Stimulated activated CD4-positive, alpha-beta T cell treated with anti-CD3 and anti-CD28 coated beads, TNF-alpha, amount 100 ng/mL, for 24 hours (primary cell): ENCODE measurements at places on chromosomes 6 and 20.

GRCh38 chr6:69784595-69785377, 12.0 kb downstream of the LMBRD1 start:
- no peak for DNase-seq

DNA sequence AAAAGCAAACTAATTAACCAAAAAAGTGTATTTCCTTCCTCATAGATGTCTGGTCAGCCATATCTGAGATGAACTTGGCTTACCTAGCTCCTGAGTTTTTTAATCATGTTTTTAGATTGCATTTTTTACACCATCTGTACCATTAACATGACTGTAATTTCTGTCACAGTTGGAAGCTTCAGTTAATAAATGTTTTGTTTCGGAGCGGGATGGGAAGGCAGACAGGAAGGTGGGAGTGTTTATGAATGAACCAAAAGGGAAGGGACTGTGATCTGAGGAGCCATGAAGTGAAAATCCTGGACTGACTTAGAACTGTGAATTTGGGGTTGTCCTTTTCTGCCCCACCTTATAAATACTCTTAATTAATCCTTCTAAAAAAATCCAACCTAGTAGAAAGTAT, 445.6 kb upstream of the SOX4 start:
- DNase-seq, result no peak

- no peak for DNase-seq
Observed at GRCh38 chr6:128600397-128600951, 80.1 kb upstream of the PTPRK start.

GRCh38 chr6:163248051-163248450, 166.5 kb upstream of the QKI start:
- no peak for DNase-seq

- no peak for DNase-seq
Observed at GRCh38 chr6:126481319-126481718, 141.4 kb downstream of the CENPW start.

DNA sequence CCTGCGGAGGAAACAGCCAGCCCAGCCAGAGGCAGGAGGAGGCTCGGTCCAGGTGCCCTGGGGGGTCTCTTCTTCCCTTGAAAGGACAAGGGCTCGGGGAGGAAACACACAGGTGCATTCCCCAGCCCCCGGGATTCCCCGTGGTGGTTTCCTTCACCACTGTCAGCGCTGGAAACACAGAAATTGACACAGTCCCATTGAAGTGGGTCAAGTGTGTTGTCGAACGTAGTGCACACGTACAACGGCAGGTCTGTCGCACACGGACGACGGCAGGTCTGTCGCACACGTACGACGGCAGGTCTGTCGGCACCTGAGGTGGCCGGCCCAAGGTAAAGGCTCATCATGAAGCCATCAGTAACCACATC, 80.9 kb downstream of the DLL1 start:
- DNase-seq, result no peak

DNA sequence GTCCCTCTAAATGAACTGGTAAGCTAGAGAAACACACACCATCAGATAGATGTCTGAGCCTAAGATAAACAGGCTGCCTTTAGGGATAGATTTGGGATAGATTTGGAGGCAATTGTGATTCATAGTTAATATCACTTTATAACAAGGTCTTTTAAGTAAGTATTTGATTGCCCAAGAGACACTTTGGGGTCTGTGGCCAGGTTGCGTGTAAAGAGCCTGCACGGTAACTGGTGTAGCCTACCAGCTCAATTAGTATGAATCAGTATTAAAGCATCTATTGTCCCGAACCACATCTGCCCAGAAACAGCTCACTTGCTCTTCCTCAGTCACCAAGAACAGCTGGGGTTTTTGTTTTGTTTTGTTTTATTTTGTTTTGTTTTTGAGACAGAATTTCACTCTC, 193.3 kb downstream of the SASH1 start:
- DNase-seq, result no peak

GRCh38 chr20:53379014-53379832, 214.4 kb downstream of the ZNF217 start:
- DNase-seq, result no peak

- DNase-seq, result no peak
Observed at GRCh38 chr6:28777147-28777461, 146.7 kb downstream of the TRIM27 start.

DNA sequence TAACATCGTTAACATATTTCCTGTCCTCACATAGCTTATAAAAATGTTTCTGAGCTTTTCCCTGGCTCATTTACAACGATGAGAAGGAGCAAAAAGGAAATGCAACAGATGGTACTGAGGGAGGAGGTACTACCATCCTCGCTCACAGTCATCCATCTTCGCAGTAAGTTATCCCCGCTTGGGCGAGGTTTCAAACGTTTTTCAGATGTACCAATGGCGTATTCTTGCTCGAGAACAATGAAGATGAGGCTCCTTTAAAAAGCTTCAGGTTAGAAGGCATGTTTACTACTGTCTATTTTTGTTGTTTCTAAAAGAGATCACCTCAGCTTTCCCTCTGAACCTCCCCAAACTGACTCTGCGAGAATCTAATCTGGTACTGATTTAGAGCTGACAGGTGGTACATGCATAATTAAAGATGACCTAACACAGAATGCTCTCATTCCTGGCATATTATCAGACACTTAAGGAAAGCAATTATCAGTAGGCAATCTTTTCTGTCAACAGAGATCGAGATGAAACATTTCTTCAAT, 178.7 kb downstream of the GJA10 start:
- DNase-seq, result no peak

GRCh38 chr6:70131528-70131927, 171.4 kb downstream of the COL9A1 start:
- DNase-seq, result no peak

- no peak for DNase-seq
Observed at GRCh38 chr6:10300071-10300470, 114.8 kb downstream of the TFAP2A start.

DNA sequence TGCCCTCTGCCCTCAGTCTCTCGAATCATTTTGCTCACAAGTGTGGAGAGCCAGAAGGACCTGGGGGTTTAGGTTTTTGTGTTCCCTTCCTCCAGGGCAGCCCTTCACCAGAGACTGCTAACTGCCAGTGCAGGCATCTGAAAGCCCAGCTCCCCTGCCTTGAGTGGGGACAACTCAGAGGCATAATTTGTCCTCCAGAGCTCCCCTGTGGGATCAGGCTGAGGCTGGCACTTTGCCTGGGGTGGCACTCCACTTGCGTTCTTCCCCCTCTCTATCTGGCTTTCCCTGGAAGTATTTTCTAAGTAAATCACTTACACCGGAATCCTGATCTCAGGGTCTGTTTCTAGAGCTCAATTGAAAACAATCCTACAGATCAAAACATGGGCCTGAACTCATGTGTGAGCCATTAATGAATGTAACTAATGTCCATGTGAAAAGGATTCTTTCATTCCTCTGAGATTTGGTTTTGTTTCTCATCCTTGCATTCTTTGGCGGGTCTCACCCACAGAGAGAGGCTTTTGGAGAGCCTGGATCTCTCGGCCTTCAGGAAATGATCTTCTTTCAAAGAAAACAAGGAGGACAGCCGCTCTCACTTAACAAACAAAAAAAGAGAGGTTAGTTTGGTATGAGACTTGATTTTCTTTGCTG, 125.7 kb upstream of the RIPOR2 start:
- DNase-seq, result no peak

- DNase-seq, result no peak
Observed at GRCh38 chr6:12099623-12100338, 87.7 kb downstream of the HIVEP1 start.

DNA sequence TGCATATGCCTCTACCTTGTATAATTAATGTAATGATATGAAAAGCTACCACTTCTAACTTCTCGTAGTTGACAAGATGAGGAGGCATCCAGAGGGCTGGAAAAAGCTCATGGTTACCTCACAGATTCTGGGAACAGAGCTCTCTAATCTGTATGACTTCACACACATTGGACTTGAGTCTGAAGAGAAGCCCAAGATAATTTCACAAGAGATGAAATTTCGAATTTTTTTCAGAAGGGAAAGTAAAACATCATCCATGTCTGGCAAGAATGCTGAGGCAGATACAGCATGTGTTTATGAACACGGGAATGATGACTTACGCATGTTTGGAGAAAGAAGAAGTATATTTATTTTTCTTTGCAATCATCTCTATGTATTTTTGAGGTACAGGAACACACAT, 141.8 kb upstream of the TENT5A start:
- DNase-seq, result no peak

DNA sequence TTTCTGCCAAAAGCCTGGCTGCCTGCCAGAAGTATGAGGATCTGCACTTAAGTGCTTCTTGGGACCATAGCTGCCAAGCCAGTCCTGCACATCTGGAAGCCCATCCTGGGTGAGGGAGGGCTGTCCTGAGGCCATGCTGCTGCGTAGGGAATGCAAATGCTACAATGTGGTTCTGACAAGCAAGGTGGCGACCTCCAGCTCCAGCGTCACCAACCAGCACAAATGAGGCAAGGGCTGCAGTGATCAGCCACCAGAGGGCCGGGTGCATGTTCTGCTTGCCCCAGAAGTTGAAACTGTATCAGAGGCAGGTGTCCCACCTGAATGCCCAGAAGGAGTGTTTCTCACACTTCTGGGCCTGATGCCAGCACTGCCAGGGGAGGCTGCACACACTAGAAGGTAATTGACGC, 99.1 kb upstream of the KCNQ5 start:
- DNase-seq, result no peak

DNA sequence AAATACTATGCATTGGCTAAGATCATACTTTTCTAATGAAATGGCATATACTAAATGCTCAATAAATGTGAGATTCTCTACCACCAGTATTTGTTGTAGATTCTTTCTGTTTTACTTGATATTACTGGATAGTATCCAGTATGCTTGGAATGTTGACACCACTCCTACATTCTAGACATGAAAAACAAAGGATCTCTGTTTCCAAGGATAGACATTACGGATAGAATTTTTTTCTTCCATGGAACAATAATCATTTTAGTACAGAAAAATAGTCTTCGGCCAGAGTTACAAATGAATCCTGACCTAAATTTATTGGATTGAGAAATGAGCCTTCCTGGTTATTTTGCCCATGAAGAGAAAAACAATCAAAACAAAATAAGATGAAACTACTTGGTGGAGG, 258.2 kb upstream of the NT5E start:
- no peak for DNase-seq

- DNase-seq, result no peak
Observed at GRCh38 chr20:48178633-48179032, 393.4 kb upstream of the SULF2 start.

- no peak for DNase-seq
Observed at GRCh38 chr6:147226163-147226724, 22.0 kb downstream of the STXBP5 start.

- DNase-seq, result no peak
Observed at GRCh38 chr6:35468980-35469750, 964 bp downstream of the RPL10A start.

GRCh38 chr20:35709259-35709658, 10.1 kb downstream of the ROMO1 start:
- no peak for DNase-seq

- DNase-seq, result no peak
Observed at GRCh38 chr20:5171790-5172164, 45.0 kb downstream of the CDS2 start.

DNA sequence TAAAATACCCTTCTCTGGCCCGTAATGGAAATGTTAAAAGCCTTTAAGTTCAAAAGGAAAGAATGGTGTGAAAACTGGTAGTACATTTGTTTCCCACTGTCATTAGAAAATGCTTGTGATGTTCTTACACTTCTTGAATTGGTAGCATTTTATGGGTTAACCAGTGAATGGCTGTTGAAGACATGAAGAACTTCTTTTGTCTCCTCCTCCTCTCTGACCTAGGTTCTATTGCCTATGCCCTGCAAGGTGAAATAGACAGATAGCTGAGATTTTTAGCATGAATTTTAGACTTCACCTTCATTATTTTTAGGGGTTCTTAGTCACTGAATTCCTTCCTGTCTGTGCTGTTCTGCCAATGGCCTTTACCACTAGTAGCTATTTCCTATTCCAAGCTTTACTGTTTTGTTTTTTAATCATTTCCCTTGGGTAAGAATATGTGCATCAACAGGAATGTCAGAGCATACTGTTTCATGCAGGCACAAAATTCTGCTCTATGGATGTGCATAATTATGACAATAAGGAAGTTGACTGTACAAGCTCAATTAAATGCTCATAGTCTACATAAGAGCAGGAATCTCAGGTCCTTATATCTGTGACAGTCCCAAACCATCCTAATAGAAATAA, 4.9 kb downstream of the TNFAIP3 start:
- no peak for DNase-seq

DNA sequence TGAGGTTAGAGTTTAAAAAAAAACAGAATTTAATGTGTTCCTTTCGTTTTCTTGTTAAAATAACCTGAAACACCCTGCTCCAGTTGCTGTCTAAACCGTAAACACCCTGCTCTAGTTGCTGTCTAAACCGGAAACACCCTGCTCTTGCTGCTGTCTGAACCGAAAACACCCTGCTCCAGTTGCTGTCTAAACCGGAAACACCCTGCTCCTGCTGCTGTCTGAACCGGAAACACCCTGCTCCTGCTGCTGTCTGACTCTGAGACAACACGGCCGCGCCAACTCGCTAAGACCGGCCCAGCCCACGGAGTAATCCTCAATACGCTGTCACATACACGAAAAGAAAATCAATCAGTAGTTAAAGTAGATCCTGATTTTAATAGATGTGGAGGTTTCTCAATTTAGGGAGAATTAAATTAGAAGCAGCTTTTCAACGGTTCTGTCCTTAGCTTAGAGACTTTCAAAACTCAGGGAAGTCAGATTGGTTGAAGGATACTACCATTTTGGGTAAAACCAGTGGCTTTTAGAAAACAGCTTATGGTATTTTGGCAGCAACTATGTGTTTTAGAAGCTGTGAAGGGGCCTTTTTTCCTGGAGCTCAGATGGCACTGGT, 98.3 kb downstream of the RAMACL start:
- peak; percentile 49 for DNase-seq

- DNase-seq, result no peak
Observed at GRCh38 chr6:118537574-118537973, 10.5 kb upstream of the PLN start.

GRCh38 chr20:10716855-10717254, 43.1 kb upstream of the JAG1 start:
- no peak for DNase-seq
